ENCODE measurements at places on chromosomes 2 and 18.
A peak's percentile ranks its signal among the peaks of the same experiment; 100 is the strongest.

- no peak for DNase-seq
Observed at GRCh38 chr2:158575051-158575635, 118.4 kb downstream of the PKP4 start.

DNA sequence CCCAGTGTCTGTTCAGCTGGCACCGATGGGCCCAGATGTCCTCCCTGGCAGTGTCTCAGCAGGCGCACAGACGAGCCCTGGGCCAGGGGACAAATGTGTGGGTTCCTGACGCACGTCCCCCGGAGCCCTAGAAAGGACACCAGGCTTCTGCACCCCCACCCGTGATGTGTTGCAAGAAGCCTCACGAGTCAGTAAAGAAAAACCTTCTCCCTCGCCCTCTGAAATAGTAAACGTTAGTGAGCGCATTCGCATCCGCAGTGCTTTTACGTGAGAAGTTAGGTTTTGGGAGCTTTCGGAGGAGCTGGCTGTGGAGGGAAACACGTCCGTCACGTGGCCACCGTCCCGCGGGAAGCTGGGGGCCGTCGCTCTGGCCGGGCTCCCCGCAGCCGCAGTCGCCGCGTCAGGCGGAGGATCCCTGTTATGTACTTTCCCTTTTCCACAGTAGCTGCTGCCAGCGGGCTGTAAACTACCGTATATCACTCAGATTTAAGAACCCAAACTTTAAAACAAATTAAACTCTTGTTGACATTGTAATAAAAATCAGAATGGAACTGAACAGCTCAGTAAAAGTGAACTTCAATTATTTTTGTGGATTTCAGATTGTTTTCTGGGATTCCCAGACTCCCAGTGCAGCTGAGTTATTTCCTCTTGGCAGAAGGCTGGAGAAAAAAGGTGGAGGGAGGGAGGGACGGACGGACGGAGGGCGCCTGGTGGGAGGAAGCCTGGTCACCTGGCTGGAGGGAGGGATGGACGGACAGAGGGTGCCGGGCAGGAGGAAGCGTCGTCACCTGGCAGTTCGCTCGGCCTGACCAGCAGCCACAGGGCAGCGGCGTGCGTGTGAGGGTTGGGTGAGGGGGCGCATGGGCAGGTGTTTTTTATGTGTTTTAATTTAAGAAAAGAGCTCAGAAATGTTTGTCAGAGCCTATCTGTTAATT is 112.1 kb downstream of the NFATC1 start:
- peak; percentile 37 for DNase-seq

- DNase-seq = no peak
Observed at GRCh38 chr2:236956031-236956618, 129.6 kb upstream of the COPS8 start.

DNA sequence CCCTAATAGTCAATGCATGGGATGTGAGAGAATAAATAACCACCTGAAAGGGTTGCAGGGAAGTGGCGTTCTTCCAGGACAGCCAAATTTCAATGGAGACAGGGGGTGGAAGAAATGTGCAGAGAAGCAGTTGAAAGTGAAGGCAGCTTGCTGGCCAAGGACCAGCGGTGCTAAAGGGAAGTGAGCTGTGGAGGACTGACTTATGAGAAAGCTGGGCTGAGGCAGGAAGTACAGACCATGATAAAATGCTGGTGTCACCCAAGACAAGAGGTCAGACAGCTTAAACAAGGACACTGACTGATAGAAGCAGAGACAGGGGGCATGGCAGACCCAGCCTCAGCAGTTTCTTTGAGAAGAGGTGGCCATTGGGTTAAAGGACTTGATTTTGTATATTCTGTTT is 106.7 kb downstream of the DTNB start:
- peak; percentile 77 for DNase-seq

GRCh38 chr2:57892920-57893319 is 153.7 kb upstream of the VRK2 start:
- DNase-seq = peak; percentile 33

- no peak for DNase-seq
Observed at GRCh38 chr2:128510701-128511397, 192.2 kb upstream of the HS6ST1 start.

DNA sequence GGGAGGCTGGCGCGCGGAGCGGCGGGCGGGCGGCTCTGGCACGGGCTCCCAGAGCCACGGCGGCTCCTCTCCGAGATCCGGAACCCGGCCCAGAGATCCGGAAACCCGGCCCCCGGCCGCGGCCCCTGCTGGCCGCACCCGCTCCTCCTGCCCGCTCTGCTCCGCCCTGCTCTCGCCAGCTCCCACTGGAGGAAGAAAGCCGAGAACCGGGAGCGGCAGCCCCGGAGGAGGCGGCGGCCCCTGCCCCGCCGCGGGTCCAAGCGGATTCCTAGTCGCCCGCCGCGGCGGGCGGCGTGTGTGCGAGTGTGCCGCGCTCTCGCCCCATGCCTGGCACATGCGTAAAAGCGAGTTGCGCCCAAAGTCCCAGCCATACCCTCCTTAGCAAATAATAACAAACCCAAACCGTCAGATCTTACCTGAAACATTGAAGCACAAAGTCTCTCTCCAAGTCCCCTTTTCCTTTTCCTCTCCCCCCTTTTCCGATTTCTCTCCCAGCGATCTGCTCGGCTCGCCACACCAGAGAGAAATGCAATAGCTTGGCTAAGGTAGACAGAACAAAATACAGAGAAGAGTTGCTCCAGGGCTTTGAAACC is 108.7 kb upstream of the KCTD1 start:
- peak; percentile 13 for DNase-seq

DNA sequence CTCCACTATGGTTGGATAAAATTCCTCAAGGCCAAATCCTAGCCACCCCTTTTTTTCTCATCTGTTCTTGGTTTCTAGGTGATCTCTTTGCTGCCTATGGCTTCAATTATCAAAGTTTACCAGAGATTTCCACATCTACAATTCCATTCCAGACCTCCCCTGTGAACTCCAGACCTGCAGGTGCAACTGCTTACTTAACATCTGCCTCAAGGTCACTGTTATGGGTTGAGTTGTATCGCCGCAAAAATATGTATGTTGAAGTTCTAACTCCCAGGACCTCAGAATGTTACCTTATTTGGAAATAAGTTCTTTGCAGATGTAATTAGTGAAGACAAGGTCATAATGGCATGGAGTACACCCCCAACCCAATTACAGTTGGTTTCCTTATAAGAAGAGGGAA is 60.4 kb upstream of the SOS1 start:
- DNase-seq = no peak

GRCh38 chr2:66070721-66071602 is 364.0 kb upstream of the MEIS1 start:
- no peak for DNase-seq

GRCh38 chr18:44467718-44468117 is 213.0 kb upstream of the SETBP1 start:
- DNase-seq = no peak

- DNase-seq = no peak
Observed at GRCh38 chr2:106122157-106122556, 71.9 kb downstream of the UXS1 start.

GRCh38 chr2:168024459-168024858 is 222.9 kb downstream of the STK39 start:
- DNase-seq = no peak

DNA sequence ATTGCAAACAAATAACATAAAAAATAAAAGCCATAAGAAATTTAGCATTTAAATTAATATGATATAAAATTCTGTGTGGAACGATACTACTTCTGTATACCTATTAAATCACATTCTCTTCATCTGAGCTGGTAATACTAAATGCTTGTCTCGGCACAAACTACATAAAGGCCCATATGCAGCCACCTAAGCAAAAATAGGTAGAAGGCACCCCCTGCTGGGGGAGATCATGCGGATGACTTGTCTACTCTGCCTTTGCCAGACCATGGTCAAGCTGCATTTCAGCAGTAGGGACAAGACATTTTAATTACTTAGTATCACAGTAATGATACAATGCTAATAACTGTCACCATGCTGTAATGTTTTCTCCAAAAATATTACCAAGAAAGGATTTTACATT is 108.0 kb downstream of the CDH19 start:
- DNase-seq = peak; percentile 64

DNA sequence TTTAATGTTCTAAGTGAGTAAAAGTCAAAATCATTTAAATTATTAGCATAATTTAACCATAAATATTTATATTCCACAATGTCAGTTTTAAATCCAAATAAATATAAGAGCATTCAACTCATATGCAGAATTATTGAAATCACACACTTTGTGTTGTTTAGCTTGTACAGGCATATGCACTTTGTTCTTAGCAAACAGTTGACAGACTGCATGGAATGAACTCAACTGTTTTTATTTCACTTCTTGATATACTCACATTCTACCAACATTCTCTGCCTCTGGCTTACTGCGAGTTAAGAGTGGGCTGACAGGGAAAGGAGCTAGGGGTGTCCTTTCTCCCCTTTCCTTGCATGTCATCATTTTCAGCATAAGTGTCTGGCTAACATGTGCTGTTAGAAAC is 7.6 kb upstream of the PIEZO2 start:
- no peak for DNase-seq

Measured in Kasumi-1 (cell line).